ENCODE measurements at places on chromosomes 3 and 15.

GRCh38 chr3:159528251-159528895, 460.3 kb upstream of the IL12A start:
- no peak for DNase-seq

DNA sequence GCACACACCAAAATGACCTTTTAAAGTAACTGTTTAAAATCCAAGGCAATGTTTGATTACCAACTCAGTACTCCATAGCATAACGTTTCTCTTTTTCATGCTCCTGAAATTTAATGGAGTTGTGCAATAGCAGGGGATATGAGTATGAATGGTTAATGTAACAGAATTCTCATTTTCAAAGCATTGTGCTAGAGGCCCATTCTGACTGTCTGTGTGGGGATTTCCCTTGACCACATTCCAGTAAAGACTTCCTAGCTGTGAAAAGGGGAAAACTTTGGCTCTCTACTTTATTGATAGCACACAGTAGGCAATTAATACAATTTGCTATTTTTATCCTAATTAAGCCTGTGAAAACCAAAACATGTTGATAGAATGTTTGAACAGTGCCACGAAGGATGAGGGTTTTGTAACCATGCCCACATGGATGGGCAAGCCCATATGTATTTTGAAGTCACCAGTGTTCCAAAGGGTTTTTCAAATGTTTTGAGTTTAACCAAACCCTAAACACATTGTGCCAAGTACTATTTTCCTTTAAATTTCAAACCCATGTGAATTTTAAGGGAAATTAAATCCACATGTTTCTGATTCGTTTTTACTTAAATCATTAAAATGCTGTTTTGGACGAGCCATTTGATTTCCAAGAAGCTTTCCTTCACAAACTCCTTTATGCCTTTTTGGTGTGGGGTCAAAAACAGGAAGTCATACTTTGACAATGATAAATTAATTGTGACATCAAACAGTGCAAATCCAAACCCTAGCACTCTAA, 261.2 kb downstream of the SHOX2 start:
- no peak for DNase-seq

GRCh38 chr3:43953814-43954692, 263.3 kb downstream of the ABHD5 start:
- no peak for DNase-seq

- no peak for DNase-seq
Observed at GRCh38 chr3:197487911-197488391, 67.8 kb downstream of the BDH1 start.

- DNase-seq = no peak
Observed at GRCh38 chr15:55819397-55820034, 76.6 kb upstream of the PRTG start.

DNA sequence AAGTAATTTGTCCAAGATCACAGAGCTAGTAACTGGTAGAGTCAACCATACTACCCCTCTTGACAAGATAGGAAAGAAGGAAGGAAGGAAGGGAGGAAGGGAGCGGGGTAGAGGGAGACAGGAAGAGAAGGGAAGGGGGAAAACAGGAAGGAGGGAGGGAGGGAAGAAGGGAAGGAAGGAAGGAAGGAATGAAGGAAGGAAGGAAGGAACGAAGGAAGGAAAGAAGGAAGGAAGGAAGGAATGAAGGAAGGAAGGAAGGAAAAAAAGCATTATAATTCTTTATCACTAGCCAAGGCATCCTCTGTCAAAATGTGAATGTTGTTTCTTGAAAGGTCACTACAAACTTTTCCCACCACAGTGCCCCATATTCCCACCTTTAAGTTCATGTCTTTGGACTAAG, 223.6 kb downstream of the SHQ1 start:
- no peak for DNase-seq

- DNase-seq = no peak
Observed at GRCh38 chr3:46456118-46456517, 8.6 kb downstream of the LTF start.

GRCh38 chr3:187064210-187065115, 74.8 kb downstream of the RPL39L start:
- no peak for DNase-seq

DNA sequence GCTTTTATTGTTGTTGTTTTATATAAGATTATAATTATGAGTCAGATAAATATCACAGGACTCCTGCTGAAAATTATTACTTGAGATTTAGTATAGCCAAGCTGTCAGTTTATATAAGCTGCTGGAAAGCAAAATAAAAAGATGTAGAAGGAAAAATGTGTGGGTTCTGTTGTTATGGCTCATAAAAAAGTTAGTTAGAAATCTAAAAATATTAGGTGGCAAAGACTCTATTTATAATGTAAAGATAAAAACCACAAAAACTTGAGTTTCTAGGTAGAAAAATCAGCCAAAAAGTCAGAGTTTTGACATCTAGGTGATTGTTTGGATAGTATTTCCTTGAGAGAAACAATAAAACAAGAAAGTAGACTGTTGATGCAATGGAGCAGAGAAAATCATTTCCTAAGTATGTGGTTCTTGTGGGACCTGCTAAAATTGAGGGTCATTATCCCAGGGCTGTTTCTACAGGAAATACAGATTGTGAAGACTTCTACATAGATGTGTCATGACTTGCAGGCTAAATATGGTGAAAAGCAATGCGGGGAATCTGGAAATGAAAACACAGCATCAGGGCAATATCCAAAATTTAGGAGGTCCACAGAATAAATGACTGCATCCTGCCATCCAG, 1109.6 kb upstream of the CADM2 start:
- DNase-seq = no peak

DNA sequence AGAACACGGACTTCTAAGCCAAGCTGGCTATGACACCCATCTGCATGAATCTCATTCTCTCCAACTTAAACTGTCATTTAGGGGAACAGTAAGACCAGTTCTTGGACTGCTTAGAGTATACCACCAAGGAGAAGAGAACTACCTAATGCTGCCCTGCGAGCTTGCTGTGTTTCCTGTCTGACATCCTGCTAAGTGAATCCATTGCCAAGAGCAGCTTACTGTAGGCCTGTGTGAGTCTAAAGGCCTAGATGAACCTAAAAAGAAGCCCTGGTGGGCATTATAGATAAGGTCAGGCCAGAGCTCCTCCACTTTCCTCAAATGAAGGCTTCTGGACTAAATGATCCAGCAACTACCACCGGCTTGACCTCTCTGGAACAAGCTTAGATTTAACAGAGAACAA, 15.0 kb downstream of the LZTFL1 start:
- DNase-seq = no peak

DNA sequence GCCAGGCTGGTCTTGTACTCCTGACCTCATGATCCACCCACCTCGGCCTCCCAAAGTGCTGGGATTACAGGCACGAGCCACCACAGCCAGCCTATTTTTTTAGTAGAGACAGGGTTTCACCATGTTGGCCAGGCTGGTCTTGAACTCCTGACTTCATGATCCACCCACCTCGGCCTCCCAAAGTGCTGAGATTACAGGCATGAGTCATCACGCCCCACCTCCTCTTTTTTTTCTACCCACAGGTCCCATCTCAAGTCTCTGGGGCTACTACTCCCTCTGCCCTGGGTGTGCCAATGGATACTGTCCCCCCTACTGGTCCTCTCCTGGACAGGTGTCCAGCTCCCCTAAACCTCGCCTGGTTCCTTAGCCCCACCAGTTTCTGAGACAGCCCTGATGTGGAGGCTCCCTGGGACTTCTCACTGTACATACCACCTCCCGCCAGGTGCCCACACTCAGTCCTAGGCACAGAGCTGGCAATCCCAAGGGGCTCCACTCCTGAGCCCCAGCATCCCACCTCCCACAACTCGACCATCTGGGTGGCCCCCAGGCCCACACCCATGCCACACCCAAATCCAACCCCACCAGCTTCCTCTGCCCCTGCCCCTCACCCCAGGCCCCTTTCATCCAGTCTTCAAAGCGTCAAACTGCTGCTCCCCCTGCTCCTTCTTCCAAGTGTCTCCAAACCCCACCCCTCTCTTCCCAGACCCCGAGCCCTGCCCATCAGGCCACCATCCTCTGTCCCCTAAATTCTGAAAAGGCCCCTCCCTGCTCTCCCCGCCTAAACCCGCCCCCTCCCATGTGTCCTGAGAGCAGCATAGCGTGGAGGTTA, 13.1 kb upstream of the CYP11A1 start:
- DNase-seq = no peak

DNA sequence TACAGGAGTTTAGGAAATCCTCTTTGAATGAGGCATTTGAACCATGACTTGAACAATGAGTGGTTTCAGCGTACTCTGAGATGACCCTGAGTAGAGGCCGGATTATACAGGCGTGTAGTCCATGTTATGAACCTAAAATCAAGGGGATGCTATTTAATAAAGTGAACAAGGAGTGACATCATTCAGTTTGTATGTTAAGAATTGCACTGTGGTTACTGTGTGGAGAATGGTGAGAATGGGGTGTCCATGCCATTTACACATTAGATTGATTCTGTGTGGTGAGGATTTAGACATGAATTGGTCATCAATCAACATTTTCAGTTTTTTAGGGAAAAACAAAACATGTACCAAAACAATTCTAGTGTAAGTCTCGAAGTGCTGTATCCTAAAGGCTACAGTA, 65.8 kb downstream of the TPRG1 start:
- DNase-seq = no peak

DNA sequence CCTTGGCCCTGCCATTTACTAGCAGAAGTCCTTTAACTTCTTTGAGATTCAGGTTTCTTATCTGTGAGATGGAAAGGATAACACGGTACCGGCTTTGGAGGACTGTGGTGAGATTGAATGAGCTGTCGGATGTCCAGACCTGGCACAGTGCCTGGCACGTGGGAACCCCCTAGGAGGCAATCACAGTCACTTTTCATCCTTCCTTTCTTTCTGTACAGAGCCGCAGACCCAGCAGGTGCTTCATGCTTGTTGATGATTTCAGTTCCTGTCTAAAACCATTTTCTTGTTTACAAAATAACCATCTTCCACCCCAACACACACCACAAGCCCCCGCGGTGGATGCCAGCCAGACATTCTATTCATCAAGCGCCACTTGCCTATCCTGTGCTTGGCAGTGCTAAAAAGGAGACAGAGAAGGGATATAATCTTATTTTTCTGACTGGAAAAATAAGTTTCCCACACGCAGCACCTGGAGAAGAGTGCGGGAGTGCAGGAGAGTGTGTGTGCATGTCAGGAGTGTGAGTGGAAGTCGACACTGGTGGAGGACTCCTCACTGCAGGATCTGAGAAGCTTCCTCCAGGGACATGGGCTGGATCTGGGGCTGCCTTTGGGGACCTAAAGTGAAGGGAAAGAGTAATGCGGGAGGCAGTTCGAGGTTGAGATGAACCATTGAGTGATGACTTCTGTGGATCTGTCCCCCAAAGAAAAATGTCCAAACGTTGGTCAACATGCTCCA, 85.7 kb downstream of the ST6GAL1 start:
- no peak for DNase-seq

DNA sequence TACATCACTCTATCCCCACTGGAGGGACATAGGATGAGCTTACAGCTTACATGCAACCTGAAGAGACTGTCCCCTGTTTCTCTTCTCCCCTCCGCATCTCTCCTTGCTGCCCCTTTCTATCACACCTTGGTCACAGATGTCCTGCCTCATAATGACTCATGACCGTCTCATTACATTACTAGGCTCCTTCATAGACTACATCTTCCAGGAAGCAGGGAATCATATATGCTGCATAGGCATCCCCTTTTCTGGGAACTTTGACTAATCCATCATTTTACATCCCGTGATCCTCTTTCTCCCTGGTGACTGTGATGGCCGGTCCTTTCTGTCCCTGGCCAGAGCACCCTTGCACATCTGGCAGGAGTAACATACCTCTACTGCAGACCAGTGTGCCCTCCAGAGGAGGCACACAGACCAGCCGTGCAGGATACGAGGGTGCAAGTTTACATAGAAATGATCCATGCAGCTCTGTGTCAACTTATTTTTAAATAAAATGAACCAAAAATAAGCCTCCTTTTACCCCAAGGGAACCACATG, 188.9 kb downstream of the CACNA2D3 start:
- no peak for DNase-seq

DNA sequence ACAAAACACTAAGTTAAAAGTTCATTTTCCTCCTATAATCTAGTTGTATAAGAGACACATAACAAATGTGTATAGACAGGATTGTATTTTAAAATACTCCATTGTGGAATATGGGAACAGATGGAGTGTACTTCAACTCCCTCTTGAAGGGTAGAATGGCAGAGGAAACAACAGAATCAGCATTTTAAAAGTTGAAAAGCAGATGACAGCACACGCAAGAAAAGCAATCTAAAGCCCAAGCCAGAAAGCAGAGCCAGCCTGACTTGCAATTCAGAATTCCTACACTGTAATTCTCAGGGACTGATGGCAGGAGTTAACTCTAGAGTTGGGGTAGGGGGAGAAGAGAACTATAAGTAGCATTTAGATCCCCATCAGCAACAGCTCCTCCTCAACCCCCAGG, 22.8 kb downstream of the MORC1 start:
- no peak for DNase-seq

- no peak for DNase-seq
Observed at GRCh38 chr3:28940530-28940929, 340.3 kb upstream of the RBMS3 start.

- no peak for DNase-seq
Observed at GRCh38 chr3:193879099-193879863, 256.7 kb upstream of the HES1 start.

DNA sequence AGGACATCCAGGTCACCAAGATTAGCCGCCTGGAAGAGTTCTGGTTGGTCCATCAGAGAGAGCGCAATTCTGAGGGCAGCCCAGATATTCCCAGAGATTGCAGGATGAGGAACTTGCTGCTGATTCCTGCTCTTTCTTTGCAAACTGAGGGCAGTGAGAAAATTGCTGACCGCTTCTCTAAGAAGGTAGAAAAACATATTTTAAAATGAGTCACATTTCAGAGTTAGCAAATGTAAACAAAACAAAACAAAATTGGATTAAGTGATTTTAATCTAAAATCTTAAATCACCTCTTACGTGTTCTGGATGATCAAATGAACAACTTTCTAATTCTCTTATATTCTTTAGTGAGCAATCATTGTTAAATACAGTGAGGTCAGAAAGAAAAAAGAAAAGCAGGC, 149.0 kb downstream of the USP13 start:
- DNase-seq = no peak

DNA sequence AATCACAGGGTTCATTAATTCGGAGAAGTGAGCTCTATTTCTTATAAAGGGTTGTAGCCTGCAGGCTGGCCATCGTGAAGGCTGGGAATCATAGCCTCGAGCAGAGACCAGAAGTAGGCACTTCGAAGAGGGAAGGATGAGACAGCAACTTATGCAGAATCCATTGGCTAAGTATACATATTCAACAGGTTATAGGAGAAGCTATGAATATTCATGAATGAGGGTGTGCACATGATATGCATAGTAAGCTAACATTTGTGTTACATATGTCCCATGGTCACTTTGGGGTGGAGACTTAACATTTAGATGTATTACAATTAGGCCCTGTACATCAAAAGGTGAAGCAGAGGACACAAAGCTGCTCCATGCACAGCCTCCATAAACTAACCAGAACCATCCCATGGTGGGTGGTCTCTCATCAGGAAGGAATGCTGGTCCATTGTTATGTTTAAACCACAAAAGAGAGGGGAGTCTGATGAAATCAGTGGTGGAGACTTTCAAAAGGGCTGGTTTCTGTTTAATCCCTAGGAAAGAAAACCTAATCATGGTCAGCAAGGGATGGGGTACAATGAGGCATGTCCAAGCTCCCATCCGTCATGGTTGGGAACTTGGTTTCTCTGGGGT, 80.8 kb upstream of the FHIT start:
- no peak for DNase-seq
